ENCODE measurements at places on chromosomes 4 and X.
A peak's percentile ranks its signal among the peaks of the same experiment; 100 is the strongest.

DNA sequence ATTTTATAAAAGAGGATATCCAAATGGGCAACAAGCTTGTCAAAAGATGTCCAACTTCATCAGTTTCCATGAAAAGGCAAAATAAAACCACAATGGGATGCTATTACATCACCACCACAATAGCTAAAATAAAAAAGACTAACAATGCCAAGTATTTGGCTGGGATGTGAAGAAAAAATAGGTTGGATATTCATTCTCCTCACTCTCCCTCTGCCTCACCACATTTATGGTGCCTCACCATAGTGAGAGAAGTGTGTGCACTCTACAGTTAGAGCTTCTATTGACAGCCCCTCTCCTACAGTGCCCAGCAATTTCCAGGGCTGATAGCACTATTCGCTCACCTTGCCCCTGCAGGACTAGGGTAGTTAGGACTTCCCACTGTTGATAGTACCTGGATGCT, 25.5 kb downstream of the VEGFC start:
- no peak for DNase-seq

DNA sequence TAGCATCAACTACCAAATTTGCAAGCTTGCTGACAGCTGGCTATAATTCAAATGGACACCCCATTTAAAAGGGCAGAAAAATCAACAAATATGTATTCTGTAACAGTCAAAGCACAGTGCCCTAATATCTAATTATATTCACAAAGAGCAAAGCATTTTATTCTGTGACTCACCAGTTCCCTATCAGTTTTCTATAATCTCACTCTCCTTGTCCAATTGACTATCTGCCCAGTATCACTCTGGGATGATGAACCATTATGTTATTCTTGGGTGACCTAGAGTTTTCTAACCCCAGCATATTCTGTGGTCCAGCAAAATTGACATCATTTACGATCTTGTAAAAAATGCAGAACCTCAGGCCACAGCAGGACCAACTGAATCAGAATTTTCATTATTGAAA, 82.0 kb upstream of the FREM3 start:
- no peak for DNase-seq

- DNase-seq = no peak
These were observed 39.8 kb upstream of the TCEAL2 start for GRCh38 chrX:102085706-102086105.

DNA sequence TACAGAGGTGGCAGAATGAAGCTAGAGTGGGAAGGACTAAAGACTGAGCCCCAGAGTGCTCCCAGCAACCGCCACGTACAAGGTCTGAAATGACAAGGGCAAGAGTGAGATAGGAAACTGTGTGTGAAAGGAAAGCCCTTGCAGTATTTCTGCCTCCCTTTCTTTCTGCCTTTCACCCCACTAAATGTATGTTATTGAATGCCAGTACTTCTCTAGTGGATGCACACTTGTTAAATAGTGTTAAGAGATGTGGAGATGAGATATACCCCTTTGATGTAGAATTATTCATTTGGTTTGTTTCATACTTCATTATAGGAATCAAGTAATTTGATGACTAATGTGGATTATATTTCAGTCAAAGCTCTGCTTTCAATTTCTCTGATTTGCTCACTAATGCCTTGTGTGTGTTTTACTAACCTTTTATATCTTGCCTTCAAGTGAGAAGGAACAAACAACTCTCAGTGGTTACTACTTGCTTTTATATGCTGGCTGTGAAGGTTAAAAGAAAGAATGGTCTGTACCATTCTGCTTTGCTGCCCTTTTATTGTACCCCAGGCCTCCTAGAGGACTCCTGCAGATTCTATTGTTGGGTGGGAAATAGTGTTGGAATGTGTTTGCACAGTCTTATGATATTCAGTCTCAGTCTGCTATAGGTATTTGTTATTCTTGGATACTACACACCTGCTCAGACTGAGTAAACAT, 8.0 kb upstream of the ANXA3 start:
- DNase-seq = no peak

GRCh38 chrX:153032397-153033118, 23.7 kb upstream of the PNMA3 start:
- DNase-seq = peak; percentile 62

GRCh38 chr4:138647433-138647832, 368.1 kb upstream of the NOCT start:
- no peak for DNase-seq

DNA sequence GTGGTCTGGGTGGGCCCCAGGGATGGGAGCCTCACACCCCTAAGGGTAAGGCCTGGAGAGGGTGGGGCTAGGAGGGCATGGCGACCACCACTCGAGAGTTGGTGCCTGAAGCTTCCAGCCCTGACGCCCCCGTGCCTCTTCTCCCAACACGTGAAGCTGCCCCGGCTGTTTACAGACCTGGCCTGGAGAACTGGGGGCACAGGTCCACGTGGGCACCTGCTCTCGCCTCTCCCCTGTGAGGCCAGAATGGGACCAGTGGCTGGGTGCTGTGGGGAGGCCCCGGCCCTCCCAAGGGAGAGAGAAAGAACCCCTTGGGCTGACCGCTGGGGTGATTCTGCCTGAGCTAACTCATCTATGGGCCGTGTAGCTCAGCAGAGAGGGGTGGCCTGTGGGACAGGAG, 15.5 kb downstream of the NAT8L start:
- no peak for DNase-seq

GRCh38 chr4:112510291-112511092, 5.5 kb downstream of the NEUROG2 start:
- no peak for DNase-seq

DNA sequence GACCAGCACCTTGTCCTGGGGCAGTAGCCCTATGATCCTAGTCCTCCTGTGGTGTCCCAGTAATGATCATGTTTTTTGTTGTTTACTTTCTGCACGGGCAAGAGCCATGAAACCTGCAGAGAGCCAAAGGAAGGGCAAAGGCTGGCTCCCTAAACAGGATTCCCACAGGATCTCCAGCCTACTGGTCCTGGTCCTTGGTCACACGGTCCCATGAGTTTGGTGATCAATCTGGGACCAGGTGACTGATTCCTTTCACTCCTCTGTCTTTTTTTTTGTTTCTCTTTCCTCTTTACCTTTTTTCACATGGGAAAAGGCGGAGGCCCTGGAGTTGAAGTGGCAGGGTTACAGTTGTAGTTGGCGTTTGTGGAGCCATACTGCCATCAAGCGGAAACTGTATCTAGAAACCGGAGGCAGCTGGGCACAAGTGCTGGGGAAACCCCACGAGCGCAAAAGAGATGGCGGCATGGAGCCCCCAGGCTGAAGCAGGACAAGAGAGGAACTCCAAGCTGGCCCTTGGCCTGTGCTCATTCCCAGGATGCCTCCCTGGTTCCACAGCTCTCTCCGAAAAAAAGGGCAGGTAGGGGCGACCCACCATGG, 34.6 kb downstream of the NBDY start:
- peak; percentile 71 for DNase-seq

DNA sequence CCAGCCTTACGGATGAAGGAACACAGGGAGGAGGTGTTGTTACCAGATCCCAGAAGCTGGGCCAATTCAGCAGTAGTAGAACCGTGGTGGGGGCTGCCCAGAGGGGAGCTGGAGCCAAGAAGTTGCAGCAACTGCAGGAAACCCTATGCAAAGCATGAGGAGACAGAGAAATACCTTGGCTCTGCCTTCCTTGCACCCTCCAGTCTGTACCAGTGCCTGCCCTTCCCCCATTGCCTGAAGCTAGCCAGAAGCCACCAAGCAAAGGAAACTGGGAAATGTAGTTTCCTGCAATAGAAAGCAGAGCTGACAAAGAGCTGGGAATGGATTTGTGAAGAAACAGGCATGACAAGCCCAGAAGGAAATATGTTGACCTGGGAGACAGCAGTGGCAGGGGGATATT, 108.7 kb upstream of the FUNDC1 start:
- no peak for DNase-seq

GRCh38 chr4:24794916-24795665, at the start of gene SOD3:
Gene SOD3, plus strand, starts transcription at chr4:24795573. Its CDS starts 3,949 bp downstream, at chr4:24799522.
- DNase-seq = no peak

DNA sequence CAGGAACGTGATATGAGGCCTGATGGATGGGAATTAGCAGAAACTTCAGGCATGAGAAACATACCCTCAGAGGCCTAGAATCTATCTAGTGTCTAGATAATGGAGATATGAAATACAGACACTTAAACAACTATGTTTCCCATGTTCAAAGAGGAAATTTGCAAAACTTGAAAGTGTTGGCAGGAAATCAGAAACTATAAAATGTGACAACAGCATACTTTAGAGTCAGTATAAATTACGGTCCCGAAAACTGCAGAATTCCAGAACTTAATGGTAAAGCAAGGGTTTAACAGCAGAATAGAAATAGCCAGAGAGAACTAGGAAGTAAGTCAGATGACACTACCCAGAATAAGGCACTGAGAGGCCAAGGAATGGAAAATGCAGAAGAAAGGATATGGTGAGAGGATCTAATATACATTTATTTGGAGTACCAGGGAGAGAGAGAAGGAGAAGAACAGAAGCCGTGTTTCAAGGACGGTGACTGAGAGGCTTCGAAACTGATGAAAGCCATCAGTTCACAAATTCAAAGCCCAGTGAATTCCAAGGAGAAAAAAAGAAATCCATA, 7.4 kb downstream of the HTT-AS start:
- no peak for DNase-seq

DNA sequence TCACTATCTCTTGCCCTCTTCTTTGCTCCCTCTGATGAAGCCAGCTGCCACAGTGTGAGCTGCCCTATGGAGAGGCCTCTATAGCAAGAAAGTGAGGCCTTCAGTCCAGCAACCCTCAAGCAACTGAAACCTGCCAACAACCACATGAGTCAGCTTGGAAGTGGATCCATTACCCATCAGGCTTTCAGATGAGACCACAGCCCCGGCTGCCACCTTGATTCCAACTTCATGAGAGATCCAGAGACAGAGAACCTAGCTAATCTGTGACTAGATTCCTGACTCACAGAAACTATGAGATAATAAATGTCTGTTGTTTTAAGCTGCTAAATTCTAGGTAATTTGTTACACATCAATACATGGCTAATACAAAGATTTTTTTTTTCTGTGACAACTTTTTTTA, 20.4 kb upstream of the WAS start:
- no peak for DNase-seq

DNA sequence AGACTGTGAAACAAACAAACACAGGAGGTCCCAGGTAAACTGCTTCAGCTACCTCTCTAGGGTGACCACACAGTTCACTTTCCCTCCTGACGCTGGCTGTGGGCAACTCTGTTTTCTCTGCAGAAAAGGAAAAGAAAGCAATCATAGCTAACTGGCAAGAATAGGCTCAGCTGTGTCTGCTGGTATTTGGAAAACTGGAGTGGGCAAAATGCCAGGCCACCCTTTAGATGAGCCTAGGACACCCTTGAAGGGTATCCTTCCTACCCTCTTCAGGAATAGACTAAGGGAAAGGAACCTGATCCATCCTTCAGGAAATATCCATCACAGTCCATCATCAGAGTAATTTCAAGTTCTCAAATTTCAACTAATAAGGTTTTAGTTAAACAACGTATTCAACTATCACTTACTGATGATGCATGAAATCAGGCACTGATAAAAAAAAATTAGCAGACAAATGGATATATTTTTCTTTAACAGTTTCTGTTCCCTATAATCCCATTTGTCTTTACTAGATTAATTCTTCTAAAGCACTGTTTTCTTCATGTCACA, 60.9 kb downstream of the CAMK2D start:
- no peak for DNase-seq

DNA sequence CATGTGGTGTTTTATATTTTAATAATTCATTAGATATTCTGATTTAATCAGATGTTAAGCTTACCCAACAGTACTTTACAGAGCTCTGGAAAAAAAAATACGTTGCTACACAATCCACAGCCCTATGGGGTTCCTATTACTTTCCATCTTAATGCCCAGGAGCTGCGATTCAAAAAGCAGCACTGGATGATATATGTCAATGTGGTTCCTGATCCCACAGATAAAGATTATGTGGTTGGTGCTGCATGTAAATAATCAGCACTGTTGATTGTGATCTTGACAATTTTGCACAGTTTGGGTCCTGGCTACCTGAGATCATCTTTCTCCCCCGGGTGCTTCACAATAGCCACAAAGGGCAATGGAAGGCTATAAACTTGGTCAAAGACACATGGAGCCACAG, 72.7 kb upstream of the DCLK2 start:
- no peak for DNase-seq

DNA sequence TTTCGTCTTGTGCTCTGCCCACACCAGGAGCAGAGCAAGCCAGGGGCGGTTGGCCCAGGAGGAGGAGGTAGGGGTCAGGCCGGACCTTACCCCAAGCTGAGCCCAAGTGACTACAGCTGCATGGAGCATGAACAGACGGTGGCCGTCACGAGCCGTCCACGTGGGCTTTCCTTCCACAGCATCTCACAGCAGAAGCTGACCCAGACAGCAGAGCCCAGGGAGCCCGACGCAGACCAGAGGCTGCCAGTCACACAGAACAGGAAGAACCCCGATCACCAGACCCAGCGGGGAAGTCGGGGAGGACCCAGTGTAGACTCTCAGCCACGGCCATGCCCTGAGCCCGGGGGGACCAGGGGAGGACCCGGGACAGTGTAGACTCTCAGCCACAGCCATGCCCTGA, 58.0 kb downstream of the FAM53A start:
- DNase-seq = no peak

DNA sequence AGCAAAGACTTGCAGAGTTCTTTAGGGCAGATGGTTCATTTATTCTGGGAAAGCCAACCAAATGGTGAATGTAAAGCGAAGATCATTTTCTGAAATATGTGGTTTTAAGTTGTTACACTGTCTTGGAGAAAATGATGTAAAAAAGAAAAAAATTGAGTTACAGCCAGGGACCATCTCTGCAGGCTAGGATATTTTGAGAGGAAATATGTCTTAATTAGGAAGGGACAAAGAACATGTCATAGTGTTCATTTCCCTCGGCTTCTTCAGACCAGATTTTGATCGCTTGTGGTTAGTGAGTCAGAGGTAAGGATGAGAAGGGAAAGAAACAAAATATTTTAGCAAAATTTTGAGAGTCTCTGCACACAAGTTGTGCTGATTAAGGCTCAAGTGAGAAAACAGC, 59.0 kb upstream of the C1QTNF7 start:
- no peak for DNase-seq

GRCh38 chr4:157819693-157820464, 352.9 kb downstream of the GASK1B start:
- DNase-seq = no peak

GRCh38 chr4:68655764-68656444, 14.5 kb downstream of the UGT2B15 start:
- DNase-seq = no peak

GRCh38 chr4:14076776-14077175, 449.3 kb upstream of the BOD1L1 start:
- no peak for DNase-seq

GRCh38 chrX:110050901-110051300, 48.0 kb downstream of the TMEM164 start:
- DNase-seq = no peak

DNA sequence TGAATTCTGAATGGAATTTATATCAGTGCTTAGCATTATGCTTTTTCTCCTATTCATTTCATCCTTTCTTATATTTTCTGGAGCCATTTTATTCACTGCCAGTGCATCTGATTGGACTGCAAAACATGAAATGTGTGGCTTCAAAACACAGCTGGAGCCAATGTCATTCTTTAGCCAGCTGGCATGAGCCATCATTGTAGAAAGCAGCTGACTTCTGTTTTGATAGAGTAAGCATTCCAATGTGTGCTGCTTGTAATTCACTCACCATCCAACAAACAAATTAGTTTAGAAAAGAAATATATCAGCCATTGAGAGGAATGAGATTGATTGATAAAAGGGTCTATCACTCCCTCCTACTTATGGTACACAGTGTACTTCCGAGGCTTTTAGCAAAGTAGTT, 2616.0 kb downstream of the ARAP2 start:
- DNase-seq = no peak
